ENCODE measurements at places on chromosomes 2 and 18.

GRCh38 chr2:118312969-118313756 is 224.9 kb downstream of the INSIG2 start:
- DNase-seq: no peak

GRCh38 chr2:71943238-71944182 is 204.2 kb downstream of the CYP26B1 start:
- DNase-seq: no peak

DNA sequence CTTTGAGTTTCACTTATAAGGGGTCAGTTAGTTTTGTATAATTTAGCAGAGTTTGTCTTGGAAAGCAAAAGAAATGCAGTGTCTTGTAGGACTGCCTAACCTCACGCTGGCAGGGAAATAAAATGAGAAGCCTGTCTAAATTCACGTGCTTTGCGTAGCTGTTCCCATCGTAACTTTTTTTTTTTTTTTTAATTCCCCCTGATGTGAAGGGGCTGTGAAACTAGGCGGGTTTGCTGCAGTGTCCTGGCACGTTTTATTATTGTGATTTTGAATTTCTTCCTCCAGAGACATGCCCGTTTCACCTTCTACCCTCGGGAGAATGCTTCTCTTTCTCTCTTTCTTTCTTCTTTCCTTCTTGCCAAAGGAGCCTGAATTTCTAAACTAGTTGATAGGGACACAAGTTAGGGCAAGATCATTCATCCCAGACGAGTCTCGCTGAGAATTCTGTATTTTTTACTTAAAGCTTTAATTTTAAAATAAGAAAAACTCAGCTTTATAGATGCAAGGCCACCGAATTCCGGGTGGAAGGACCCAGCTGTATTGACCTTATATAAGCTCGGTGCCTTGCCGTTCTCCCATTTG is 2.3 kb downstream of the MEIS1 start:
- no peak for DNase-seq

DNA sequence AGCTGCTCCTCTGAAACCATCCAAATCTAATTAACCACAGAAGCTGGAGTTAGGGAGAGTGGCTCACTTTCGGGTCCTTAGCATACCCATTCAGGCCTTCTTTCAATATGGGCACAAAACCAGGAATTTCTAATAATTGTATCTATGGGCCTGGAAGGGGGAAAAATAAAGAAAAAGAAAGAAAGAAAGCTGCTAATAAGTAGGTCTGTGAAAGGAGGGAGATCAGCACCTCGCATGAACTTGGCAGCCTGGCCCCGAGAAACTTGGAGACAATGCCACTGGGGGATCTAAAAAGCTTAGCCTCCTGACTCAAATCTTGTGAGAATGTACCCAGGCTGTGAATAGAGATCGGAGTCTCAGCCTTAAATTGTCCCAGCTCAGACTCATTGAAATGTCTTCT is 252.1 kb upstream of the SLC14A2 start:
- DNase-seq: no peak

DNA sequence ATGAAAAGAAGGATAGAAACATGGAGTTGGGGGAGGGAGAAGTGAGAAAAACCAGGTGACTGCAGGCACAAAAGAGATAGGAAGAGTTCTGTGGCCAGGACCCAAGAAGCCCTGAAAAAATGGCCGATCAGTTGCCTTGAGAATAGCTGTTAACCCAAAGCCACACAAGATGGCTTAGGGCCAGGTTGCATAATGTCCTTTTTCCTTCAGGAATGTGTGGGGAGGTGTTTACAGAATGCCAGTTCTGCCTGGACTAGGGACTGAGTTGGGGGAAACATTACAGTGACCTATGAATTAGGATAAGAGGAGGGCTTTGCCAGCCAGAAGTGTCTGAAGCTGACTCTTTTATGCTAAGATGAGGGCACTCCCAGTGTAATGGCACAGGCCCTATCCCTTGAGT is 17.1 kb downstream of the FAM110C start:
- DNase-seq: no peak

- DNase-seq: no peak
These were observed 120.8 kb downstream of the CRIM1 start for GRCh38 chr2:36476411-36476810.

DNA sequence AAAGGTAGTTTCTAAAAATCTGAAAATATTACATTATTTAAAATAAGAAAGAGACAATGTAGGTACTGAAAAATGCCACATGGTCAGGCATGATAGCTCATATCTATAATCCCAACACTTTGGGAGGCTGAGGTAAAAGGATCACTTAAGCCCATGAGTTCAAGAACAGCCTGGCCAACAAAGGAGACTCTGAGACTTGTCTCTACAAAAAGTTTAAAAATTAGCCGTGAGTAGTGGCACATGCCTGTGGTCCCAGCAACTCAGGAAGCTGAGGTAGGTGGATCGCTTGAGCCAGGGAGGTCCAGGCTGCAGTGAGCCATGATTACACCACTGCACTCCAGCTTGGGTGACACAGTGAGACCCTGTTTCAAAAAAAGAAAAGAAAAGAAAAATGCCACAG is 21.8 kb downstream of the ATAD2B start:
- no peak for DNase-seq

DNA sequence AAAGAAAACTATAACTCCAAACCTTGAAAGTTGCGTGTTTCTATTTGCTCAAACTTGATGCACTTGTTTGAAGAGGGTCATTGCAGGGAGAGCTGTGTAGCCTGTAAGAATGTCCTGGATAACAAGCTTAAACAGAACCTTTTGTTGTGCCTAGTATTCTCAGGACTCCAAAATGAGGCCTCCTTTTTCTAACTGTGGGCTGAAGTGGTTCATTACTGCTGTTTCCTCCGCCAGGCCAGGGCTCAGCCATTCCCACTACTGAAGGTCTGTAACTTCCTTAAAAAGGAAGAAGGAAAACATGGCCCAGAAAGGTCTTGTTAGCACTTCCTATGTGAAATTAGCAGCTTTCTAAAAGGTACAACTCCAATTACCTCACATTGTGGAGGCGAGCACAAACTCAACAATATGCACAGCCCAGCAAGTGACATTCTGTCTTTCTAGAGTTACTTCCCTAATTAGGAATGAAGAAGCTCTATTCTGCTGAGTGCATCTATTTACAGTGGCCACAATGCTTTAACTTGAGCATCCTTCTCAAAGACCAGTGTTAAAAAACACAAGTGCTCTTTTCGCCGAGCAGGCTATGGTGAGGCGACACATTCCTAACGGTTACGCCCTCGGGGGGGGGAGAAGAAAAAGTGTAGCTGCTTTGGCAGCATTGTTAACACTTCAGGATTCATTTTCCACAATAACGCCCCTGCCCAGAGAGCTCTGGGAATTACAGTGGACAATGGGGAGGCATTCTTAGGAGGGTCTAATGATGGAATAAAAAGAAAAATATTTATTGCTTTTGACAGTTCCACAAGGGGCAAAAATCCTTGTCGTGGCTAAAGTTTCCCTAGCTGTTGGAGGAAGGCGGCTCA is 136.9 kb upstream of the SIX3 start:
- no peak for DNase-seq

DNA sequence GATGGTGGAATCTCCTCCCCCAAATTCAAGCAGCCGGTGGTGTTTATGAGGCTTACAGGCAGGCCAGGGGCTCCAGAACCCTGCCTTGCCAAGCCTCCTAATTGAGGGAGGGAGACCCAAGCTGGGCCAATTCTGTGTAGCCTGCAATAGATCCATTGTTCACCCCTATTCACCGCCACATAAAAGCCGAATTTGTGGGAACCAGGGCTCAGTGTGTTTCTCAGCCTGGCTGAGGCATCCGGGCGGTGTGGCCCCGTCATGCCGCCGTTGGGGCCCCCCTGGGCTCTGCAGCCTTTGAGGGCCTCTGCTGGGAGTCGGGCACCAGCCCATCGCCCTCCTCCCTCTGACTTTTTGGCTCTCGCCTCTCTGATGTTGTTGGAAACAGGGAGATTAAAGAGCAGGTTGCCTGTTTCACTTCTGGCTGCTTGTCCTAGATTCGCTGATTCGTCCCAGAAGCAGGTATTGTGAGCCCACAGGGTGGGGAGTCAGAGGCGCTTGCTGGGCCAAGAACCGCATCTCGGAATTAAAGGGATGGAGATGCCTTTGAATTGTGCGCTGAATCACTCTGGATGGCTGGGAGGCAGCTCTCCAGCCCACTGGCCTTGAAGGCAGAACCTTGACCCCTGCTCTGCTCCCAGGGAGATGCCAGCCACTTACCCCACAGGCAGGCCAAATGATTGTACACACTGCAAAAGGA is 14.7 kb upstream of the OTOS start:
- no peak for DNase-seq

DNA sequence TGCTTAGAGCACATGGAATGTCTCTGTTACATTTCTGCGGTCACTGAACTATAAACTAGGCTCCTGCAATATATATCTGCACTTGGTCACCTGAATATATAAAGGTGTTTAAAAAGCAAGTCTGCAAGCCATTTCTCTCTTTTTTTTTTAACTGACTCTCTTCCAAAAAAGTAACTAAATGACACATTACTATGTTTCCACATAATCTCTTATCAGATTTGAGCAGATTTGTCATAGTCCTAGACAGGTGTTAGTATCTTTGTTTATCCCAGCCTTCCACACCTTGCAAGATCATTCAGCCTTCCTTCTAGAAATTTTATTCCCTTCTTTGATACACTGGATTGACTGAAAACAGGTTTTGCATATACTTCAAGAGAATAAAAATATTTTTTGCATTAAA is 86.7 kb upstream of the KLF7 start:
- no peak for DNase-seq

GRCh38 chr2:175805442-175806124 is 196.5 kb downstream of the LNPK start:
- no peak for DNase-seq

DNA sequence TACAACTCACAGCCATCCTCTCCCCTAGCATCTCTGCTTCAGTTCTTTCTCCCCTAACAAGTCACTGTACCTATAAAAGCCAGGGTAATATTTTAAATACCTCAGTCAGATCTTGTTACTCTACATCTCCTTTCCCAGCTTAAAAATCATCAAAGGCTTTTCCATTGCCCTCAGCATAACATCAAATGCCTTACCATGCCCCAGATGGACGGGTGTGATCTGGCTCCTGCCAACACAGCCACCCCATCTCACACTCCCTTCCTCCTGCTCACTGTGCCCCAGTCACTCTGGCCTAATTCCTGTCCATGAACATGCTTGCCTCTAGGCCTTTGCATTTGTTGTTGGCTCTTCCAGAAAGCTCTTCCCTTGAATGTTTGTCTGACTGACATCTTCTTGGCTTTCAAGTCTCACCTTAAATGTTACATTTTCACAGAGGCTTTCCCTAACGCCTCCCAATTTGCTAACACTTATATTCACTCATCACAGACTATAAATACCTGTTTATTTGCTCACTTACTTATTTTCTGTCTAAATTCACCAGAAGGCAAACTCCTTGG is 640.9 kb downstream of the NYAP2 start:
- no peak for DNase-seq

GRCh38 chr18:63078471-63078870 is 241.1 kb downstream of the BCL2 start:
- DNase-seq: no peak

DNA sequence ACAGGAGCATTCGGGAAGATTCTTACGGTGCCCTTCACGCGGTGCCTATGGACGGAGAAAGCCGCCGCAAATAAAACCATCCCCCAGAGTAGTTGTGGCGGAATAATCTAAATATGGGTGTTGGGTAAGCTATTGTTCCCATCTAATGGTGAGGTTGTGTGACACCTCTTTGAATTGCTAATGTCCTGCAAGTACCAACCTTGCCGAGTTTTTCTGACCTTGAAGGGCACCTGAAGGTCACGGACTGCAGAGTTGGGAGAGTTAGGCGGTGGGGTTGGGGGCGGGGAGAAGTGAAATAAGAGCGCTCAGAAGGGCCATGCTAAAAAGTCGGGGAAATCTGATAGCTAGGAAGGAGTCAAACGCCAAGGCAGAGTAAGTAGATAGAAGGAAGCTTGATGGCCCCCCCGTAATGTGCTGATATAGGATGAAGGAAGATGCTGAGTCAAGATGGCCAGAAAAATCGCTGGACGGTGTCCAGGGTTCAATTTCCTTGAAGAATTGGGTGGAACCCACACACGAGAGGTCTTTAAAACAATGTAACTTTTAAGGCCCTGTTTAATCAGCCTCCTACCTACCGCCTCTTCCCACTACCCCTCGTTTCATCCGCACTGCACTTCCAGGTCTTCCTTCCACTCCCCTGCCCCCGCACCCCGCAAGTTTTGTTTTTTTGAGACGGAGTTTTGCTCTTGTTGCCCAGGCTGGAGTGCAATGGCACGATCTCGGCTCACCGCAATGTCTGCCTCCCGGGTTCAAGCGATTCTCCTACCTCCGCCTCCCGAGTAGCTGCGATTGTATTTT is 600 bp downstream of the KATNAL2 start:
- DNase-seq: no peak

DNA sequence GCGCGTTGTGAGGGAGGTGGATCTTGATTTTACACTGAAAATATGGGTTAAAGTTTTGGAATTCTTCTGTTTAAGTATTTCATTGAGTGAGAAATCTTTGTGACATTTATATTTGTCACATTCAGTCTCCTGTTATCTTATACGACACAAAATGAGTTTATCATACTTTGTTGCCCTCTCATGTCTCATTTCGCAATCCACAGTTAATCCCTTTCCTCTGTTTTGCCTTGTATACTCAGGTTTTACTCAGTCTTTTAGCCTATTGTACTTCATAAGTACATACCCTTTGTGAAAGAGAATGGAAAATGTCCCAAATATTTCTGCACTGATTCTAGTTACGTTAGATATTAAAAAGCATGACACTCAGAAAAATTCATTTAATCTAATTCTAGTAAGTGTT is 142.7 kb downstream of the ATP9B start:
- no peak for DNase-seq

DNA sequence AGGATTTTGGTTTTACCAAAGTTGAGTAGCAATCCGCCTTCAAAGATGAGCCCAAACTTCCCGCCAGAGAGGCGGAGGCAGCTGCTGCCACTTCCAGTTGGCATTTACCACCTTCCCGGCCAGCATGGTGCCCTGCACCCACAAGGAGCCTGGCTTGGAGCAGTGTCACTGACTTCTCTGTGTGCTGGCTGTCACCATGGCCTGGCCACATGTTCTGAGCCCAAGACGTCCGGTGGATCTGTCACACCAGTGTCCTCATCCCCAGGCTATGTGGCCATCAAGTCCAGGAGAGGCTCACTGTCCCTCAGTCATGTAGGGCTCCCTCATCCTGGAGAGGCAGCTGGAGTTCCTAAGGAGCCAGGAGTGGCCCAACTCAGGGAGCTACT is 100.6 kb downstream of the ACKR3 start:
- no peak for DNase-seq

GRCh38 chr2:127490283-127490682 is 36.0 kb downstream of the IWS1 start:
- no peak for DNase-seq

DNA sequence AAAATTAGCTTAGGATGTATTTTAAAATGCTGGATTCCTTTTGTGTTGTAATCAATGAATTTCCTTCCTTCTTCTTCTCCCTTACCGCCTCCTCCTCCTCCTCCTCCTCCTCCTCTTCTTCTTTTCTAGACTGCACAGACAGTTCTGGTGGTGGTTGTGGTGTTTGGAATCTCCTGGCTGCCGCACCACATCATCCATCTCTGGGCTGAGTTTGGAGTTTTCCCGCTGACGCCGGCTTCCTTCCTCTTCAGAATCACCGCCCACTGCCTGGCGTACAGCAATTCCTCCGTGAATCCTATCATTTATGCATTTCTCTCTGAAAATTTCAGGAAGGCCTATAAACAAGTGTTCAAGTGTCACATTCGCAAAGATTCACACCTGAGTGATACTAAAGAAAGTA is 18.8 kb downstream of the GALR1 start:
- DNase-seq: no peak

- DNase-seq: no peak
These were observed 95.8 kb upstream of the RGPD4 start for GRCh38 chr2:107730898-107731297.

- DNase-seq: no peak
These were observed 283.1 kb upstream of the TRIB2 start for GRCh38 chr2:12433626-12433990.
